ENCODE measurements at places on chromosomes 1 and 21.
A peak's percentile ranks its signal among the peaks of the same experiment; 100 is the strongest.

- no peak for DNase-seq
Measured at GRCh38 chr1:147807405-147807804, 47.0 kb upstream of the GJA5 start.

DNA sequence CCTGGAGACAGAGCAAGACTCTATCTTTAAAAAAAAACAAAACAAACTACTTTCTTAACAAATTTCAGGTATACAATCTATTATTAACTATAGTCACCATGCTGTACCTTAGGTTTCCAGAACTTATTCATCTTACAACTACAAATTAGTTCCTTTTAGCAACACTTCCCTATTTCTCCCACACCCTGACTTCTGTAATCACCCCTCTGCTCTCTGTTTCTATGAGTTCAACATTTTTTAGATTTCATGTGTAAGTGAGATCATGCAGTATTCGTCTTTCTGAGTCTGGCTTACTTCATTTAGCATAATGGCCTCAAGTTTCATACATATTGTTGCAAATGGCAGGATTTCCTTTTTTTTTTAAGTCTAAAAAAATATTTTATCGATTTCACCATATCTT, 77.9 kb upstream of the LPGAT1 start:
- no peak for DNase-seq

DNA sequence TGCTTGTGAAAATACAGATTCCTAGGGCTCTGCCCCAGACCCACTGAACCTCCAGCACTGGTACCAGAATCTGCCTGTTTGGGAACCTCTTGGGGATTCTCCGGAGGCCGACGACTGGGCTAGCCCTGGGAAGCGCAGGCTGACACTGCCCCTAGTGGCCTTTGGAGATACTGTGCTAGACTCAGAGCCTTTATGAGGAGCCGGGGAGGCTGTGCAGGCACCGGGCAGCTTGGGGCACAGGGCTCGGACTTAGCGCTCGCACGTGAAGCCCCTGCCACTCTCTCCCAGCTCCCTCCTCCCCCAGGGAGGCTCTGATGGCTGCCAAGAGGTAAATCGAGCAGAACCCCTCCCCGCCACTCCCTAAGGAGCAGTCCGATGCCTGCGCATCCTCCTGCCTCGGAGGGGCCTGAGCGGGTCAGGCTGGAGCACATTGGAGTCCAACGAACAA, 144.6 kb upstream of the TNR start:
- DNase-seq: no peak

- no peak for DNase-seq
Measured at GRCh38 chr1:94819945-94820746, at the start of gene SLC44A3. Gene SLC44A3 (plus strand): TSS chr1:94820357. CDS start chr1:94820452, 95 bp downstream.

DNA sequence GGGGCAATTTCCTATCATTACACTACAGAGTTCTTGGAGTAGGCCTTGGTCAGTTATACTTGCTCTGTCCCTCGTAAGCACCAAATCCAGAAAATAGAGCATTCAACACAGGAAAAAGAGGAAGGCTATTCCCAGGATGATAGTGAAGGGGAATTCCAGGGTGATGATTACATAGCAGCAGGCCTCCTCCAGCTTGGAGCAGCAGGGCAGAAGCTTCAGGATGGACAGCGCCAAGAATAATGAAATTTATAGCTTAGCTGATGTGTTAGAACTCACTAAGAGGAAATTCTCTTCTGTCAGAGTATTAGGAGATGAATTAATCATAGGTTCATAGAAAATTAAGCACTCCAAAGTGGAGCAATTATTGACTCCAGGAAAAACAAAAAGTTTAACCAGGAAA, 10.8 kb upstream of the SMAP2 start:
- no peak for DNase-seq

- no peak for DNase-seq
Measured at GRCh38 chr1:5493851-5494311, 498.3 kb downstream of the NPHP4 start.

- DNase-seq: no peak
Measured at GRCh38 chr1:235160383-235160956, 580 bp downstream of the RBM34 start.

DNA sequence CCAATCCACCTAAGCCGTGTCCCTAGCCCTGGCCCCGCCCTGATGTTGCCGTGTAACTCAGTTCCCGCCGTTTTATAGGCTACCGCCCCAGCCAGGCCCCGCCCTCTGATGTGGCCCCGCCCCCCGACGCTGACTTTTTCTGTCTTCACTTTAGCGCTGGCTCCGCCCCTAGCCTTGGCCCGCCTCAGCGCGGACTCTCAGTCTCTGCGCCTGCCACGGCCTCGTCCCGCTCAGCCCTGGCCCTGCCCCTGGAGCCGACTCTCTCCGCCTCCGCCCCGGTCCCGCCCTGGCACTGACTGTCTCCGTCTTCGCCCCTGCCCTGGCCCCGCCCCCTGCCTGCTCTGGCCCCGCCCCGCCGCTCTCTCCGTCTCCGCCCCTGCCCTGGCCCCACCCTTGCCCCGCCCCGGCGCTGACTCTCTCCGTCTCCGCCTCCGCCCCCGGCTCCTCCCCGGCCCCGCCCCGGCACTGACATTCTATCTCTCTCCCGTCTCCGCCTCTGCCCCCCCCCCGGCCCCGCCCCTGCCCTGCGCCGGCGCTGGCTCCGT, 5.2 kb downstream of the MATN1 start:
- DNase-seq: peak; percentile 98

GRCh38 chr1:160710517-160711252, 937 bp downstream of the CD48 start:
- DNase-seq: no peak

DNA sequence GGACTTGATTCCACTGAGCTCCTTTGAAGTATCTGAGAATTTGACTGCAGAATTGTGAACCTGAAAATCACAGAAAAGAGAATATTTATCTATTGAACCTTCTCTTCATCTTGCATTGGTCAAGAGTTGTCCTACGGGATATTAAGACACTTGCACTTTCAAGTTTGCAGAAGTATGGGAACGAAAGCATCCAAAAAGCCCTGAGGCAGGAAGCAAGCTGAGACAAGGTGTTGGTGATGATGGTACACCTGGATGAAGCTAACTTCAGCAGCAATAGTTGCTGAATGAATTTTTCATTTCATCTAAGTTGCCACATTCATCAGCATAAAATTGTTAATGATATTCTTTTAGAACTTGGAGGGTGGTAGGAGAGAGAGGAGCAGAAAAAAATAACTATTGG, 686.6 kb upstream of the ADAMTS5 start:
- no peak for DNase-seq

DNA sequence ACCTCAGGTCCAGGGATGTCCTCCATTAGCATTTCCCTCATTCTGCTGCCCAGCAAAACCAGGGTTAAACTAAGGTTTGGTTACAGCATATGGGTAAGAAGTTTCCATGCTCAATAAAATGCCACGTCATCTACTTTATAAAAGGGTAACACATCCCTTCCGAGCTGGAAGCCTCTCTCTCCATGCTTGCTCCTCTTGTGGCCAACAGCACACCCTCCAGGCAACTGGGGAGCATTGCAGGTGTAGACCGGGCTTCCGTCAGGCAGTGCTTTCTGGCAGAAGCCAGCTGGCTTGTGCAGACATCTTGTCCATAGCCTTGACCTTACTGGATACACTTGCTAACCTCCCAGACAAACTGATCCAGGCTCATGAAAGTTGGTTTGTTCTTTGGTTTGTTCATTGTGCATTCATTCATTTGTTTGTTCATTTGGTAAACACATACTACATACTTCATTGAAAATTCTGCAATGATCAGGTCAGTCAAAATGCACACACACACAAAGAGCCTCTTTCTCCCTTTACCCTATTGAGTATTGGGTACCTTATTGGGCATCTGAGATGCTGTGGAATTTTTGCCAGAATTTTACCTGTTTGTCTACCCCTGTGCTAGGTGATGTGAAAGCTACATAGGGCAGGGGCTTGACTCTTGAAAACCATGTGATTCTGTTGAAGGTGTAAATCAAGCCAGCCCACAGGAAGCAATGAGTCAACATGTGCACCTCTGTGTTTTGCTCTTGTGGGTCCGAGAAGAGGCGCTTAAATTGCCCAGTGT, 422.8 kb downstream of the CAMTA1 start:
- no peak for DNase-seq

DNA sequence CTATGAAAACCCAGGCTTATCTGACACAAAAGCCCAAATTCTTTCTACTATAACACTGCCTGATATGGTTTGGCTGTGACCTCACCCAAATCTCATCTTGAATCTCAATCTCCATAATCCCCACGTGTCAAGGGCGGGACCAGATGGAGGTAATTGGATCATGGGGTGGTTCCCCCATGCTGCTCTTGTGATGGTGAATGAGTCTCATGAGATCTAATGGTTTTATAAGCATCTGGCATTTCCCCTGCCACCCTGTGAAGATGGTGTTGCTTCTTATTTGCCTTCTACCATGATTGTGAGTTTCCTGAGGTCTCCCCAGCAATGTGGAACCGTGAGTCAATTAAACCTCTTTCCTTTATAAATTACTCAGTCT, 123.3 kb upstream of the USP24 start:
- DNase-seq: no peak

DNA sequence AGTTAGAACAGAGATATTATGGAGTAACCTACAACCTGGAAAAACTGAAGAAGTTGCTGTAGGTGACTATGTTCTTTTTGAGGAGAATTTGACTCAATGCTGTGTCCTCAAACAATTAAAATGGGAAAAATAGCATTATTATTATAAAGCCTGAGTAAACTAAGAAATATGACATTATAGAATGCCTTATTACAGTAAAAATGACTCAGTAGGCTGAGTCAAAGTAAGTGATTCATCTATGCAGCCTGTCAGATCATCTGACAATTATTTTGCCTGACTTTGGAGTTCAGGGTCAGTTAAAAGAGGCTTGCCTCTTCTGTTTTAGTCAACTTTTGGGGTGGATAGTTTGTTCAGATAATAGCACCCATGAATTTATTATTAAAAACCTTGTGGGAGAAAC, 150.8 kb upstream of the PTGFR start:
- no peak for DNase-seq

DNA sequence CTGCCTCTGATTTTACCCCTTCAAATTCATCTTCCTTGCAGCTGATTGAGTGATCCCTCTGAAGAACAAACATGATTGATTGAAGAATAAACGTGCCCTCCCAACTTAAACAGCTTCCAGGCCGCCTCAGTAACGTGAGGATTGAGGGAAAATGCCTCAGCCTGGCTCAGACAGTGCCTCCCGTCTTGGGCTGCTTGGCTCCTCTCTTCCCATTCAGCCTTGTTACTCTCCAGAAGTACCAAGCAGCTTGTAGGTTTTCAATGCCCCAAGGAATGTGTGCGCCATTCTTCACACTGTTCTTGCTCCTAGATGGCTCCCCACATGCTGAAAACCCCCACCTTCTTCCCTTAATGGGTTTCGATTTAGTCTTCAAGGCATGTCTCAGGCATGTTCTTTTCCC, 51.8 kb downstream of the ST6GALNAC5 start:
- DNase-seq: no peak

GRCh38 chr1:62682531-62682930, 5.7 kb downstream of the DOCK7 start:
- DNase-seq: no peak

- no peak for DNase-seq
Measured at GRCh38 chr1:54070171-54070837, 16.9 kb downstream of the TCEANC2 start.

- no peak for DNase-seq
Measured at GRCh38 chr1:31980835-31981455, 32.7 kb upstream of the KHDRBS1 start.

GRCh38 chr1:33547576-33547975, 75.1 kb downstream of the ZSCAN20 start:
- no peak for DNase-seq

GRCh38 chr1:203090421-203091198, 4.8 kb upstream of the MYOG start:
- DNase-seq: no peak

DNA sequence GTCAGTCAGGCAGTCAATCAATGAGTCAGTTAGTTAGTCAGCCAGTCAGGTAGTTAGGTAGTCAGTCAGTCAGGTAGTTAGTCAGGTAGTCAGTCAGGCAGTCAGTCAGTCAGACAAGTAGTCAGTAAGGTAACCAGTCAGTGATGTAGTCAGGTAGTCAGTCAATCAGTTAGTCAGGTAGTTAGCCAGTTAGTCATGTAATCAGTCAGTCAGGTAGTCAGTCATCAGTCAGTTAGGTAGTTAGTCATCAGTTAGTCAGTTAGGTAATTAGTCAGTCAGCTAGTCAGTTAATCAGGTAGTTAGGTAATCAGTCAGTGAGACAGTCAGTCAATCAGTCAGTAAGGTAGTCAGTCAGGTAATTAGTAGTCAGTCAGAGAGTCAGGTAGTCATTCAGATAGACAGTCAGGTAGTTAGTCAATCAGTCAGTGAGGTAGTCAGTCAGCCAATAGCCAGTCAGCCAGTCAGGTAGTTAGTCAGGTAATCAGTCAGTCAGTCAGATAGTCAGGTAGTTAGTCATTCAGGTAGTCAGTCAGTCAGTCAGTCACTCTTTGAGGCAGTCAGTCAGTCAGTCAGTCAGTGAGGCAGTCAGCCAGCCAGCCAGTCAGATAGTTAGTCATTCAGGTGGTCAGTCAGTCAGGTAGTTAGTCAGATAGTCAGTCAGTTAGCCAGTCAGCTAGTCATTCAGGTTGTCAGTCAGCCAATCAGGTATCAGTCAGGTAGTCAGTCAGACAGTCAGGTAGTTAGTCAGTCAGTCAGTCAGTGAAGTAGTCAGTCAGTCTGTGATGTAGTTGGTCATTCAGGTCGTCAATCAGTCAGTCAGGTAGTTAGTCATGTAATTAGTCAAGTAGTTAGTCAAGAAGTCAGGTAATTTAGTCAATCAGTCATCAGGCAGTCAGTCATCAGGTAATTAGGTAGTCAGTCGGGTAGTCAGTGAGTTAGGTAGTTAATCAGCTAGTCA, 15.3 kb downstream of the KRTAP10-1 start:
- DNase-seq: peak; percentile 22

DNA sequence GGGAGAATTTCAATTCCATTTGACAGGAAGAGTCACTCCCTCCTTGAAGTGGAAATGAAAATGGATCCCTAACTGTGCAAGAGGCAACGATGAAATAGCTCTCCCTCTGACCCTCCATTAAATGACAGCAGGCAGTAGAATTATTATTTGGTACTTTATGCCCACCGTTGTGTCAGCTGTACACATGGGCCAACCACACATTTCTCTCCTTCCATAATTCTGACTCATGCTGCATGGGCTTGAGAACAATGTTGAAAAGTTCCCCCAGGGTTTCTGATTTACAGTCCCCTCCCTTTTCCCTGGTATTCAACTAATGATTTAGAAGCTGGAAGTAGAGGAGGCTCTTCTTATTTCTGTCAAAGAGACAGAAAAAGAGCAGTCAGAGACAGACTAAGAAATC, 103.5 kb downstream of the RGS7 start:
- no peak for DNase-seq

- no peak for DNase-seq
Measured at GRCh38 chr1:204093421-204093717, 20.5 kb downstream of the SOX13 start.

GRCh38 chr1:23392125-23392855, 22.7 kb upstream of the ZNF436 start:
- DNase-seq: no peak

DNA sequence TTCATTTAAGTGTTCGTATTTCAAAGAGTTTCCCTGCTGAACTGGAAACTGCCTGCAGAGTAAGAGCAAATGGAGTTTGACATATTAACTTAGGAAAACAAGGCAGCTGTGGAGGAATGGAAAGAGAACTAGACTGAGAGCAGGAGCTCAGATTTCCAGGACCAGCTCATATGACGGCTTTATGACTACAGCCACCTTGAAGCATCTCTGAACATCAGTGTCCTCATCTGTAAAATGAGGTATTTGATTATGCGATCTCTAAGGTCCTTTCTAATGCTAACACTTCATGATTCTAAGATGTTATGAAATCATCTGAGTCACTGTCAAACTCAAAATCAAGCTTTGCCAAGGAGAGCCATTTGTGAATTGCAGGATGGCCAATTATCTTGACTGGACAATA, 112.3 kb downstream of the PRRX1 start:
- DNase-seq: no peak

GRCh38 chr1:183783342-183783741, 21.6 kb upstream of the RGL1 start:
- DNase-seq: no peak

Data from activated CD4-positive, CD25-positive, alpha-beta regulatory T cell treated with anti-CD3 and anti-CD28 coated beads, Interleukin-2, amount 50 U/mL, for 72 hours (primary cell).